Non-pigmented ciliary epithelial cell (primary cell): ENCODE measurements at places on chromosomes 5 and 9.

DNA sequence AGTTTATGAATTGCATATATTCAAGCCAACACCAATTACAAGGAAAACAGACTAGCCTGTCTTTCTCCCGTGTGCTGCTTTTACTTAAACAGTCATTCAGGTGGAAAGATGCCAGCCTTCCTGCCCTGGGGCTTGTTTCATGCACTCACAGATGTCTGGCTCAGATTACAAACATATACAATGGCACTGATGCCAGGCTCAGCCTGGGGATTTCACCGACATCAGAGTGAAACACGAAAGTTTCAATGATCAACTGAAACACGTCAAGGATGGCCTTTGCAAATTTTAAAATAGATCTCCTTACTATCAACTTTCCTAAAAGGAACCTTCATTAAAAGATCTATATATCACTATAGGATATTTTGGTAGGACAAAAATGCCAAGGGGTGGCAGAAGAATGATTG is 1576.5 kb downstream of the EFNA5 start:
- no peak for DNase-seq

DNA sequence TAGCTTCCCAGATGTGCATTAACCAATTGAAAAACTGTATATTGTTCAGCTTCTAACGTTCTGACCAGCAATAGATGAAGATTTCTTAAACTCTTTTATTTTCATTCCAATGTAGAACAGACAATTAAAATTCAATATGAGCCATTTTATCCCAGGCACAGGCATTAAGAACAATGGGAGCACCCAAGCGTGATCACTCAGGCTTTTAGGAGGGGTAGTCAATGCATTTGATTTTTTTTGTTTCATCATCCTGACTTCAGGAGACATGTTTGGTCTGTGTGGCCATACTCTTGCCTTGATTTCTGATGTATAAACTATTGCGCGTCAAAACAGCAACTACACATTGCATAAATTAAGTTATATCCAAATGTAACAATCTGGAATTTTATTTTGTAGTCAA is 653.0 kb upstream of the RORB start:
- no peak for DNase-seq

- DNase-seq = no peak
Measured at GRCh38 chr5:122965111-122965510, 71.4 kb downstream of the PPIC start.

- DNase-seq = no peak
Measured at GRCh38 chr5:38167562-38167996, 90.8 kb upstream of the EGFLAM start.

- no peak for DNase-seq
Measured at GRCh38 chr5:56112526-56113121, 117.9 kb upstream of the IL6ST start.

DNA sequence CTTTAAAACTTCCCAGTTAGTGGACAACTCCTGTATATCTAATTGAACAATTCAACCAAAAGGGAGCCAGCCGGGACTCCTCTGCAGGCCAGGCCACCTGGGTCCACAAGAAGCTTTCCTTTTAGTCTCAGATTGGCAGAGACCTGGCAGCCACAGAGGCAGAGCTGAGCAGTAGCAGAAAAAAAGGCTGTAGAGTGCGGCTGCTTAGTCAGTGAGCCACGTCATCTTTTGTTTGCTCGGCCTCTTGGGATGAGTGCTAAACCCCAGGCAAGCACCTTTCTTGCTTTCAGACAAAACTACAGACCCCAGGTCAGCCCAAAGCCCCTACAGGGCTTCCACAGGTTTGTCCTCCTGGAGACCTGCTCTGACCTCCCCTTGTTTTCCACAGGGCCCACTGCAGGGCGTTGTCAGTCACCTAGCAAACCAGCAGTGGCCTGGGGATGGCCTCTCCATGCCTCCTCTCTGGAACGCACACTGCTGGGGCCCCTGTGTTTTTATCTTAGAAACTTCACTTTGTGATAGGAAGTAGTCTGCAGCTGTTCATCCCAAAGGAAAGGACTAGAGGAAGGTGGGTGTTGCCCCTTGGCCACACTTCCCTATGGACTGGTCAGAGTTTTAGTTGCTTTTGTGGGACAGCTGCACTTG is 49.9 kb downstream of the SHB start:
- DNase-seq = no peak

GRCh38 chr5:138461343-138462125 is 3.7 kb upstream of the EGR1 start:
- DNase-seq = no peak

DNA sequence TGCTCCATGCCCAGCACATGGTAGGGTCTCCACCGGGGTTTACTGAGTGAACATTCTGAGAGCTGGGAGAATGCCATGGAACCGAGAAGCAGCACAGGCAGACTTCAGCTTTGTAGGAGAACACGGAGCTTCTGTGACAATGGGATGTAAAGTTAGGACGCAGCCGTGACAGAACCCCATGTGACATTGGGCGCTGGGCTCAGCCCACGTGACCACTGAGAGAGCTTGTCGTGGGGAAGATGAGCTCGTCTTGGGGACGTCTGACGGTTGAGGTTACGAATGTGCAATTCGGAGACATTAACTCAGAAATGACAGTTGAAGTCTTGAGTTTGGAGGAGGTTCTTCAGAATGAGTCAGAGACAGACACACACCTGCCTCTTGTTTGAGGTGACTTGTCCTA is 13.5 kb downstream of the SDHA start:
- DNase-seq = no peak

GRCh38 chr9:108412755-108413154 is 443.0 kb downstream of the ACTL7B start:
- no peak for DNase-seq

- DNase-seq = no peak
Measured at GRCh38 chr5:172417130-172417841, 37.0 kb downstream of the SH3PXD2B start.

DNA sequence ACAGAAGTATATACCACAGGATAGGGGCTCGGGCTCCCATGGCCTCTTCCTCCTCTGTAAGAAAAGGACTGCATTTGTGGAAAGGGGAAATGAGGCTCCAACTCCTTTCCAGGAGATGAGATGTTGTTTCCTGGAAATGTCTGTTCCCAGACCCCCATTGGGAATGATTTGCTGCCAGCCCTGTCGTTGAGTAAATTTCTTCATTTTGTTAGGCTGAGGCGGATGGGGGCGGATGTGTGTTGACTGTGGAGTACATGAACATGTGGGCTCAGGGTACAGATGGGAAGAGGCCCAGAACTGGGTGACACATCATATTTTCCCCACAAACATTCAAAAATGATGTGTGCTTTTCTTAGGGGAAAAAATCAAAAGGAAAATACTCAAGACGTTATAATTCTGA is 28.8 kb upstream of the TNFAIP8 start:
- no peak for DNase-seq

DNA sequence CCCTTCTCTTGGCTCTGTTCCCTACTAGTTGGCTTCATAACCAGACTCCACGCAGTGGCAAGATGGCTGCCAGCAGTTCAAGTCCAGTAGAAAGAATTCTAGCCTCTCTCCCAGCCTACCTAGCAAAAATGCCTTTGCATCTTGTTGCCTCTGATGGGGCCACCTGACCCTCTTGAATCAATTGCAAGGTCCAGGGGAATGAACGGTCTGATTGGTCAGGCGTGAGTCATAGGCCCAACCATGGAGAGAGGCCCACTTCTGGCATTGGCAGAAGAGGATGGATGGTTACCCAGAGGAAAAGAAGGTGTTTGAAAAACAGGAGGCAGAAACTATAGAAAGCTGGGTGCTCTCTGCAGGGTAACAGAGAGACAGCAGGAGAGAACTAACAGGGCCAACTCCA is 622.6 kb downstream of the CCDC171 start:
- no peak for DNase-seq

GRCh38 chr5:50576265-50576664 is 90.2 kb upstream of the PARP8 start:
- no peak for DNase-seq

- DNase-seq = no peak
Measured at GRCh38 chr5:14237317-14238086, 94.4 kb downstream of the TRIO start.

DNA sequence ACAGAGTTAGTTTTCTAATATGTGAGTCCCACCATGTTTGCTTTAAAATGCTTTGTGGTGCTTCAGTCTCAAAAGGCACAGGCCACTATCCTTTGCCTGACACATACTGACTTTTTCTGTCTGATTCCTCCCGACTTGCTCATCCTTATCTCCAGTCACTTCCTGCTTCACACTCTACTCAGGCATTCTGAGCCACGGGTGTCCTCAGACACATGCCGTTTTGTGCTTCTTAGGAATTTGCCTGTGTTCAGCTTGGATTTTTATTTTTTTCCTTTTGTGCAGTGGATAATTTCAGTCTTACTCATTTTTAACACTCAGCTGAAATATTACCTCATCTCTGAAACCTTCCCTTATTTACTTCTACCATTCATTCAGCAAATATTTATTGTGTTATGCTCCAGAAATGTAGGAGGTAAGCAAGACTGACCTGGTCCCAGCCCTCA is 54.1 kb downstream of the MAN2A1 start:
- DNase-seq = peak; percentile 94

DNA sequence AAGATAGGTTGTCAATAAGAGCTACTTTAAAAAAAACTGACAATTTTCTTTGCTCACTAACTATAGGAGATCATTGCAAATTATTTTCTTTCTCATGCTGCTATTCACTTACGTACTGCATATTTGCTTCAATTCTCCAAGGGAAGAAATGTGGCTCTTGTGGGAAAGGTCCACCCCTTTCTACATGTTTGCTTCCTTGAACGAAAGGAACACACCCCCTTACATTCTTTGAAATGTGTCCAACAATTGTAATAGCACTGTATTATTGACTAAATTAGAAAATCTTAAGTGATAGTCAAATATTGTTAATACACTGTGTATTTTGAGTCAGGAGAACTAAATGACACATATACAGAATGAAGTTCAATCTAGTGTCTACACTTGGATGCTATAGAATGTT is 5.2 kb downstream of the MEF2C start:
- DNase-seq = no peak

- no peak for DNase-seq
Measured at GRCh38 chr5:149550268-149550583, 1.0 kb downstream of the CSNK1A1 start.

DNA sequence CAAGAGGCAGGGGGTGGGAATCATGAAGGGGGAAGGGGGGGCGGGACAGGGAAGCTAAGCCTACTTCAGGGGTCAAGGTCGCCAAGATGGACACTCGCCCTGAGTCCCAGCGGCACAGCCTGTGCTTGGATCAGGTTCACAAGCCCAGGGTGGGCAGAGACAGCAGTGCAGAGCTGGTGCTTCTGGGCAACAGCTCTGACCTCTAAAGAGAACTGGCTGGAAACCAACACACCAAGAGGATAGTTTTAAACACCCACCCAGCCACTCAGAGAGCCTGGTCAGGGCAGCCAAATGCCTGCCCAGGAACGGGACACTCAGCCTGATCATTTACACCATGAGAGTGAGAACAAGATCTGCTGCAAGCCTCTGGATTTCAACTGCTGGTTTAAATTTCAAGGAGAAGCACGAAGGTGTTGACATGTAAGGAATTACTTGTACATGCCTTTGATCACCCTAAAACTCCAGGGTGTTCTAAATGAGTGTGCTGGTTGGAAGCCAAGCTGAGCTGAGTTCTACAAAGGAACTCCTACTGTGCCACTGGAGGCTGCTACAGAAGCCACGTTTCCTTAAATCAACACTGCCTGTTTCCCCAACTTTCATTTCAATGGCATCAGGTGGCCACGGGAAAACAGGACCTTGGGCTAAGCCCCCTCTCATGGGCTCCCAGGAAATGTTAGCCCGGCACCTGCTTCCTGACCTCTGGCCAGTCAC is 91.5 kb downstream of the TTLL11 start:
- no peak for DNase-seq

GRCh38 chr9:90953805-90954204 is 152.2 kb downstream of the SYK start:
- DNase-seq = no peak

- DNase-seq = no peak
Measured at GRCh38 chr5:83162601-83163000, 85.3 kb downstream of the XRCC4 start.

- no peak for DNase-seq
Measured at GRCh38 chr9:129005336-129005997, 22.7 kb downstream of the SH3GLB2 start.
